ENCODE measurements at places on chromosomes 4 and X. TPM values are rescaled to one million over a fixed set of nuclear protein-coding genes. Genes with fewer than 3 reads are reported as not detected.

The USP17L29 gene
- total RNA-seq: not detected

The SPOCK3 gene
- 0.44 TPM for total RNA-seq

The MTNR1A gene
- total RNA-seq: 0.50 TPM

The AP1AR gene
- 26.9 TPM for total RNA-seq

The HHIP gene
- 0.84 TPM for total RNA-seq

The EDNRA gene
- 3.3 TPM for total RNA-seq

The MAGEA11 gene
- not detected for total RNA-seq

The SYNPO2 gene
- 4.2 TPM for total RNA-seq

The NEXMIF gene
- 0.55 TPM for total RNA-seq

The CXorf49 gene
- total RNA-seq: not detected

The TSPAN6 gene
- 58.1 TPM for total RNA-seq

The SPANXN3 gene
- not detected for total RNA-seq

The CLCN4 gene
- total RNA-seq: 11.2 TPM

The CCNG2 gene
- 13.9 TPM for total RNA-seq

The IL13RA2 gene
- total RNA-seq: not detected

The PRDM5 gene
- total RNA-seq: 23.7 TPM

The DUSP9 gene
- 0.63 TPM for total RNA-seq

The RTL5 gene
- 1.9 TPM for total RNA-seq

The SLC9B1 gene
- total RNA-seq: not detected

The KANTR gene
- total RNA-seq: 9.5 TPM

The FMR1NB gene
- not detected for total RNA-seq

The C4orf50 gene
- 0.23 TPM for total RNA-seq

The KLHL2 gene
- 9.9 TPM for total RNA-seq

The FGF13 gene
- total RNA-seq: 36.1 TPM

The NHSL2 gene
- 7.2 TPM for total RNA-seq

The P2RY4 gene
- not detected for total RNA-seq

The IQSEC2 gene
- total RNA-seq: 54.9 TPM

The TASL gene
- total RNA-seq: not detected

The IL2 gene
- total RNA-seq: not detected

The FTHL17 gene
- total RNA-seq: not detected

The NXT2 gene
- 13.5 TPM for total RNA-seq
